ENCODE measurements at places on chromosomes 13 and 19. TPM values are rescaled to one million over a fixed set of nuclear protein-coding genes. Genes with fewer than 3 reads are reported as not detected.

The SCN1B gene
- total RNA-seq, result 5.7 TPM

The RCBTB1 gene
- 20.1 TPM for total RNA-seq

The LYPD5 gene
- total RNA-seq, result not detected

The NLRP4 gene
- total RNA-seq, result not detected

The PRTN3 gene
- not detected for total RNA-seq

The RYR1 gene
- 0.02 TPM for total RNA-seq

The ERICH4 gene
- not detected for total RNA-seq

The CEACAM4 gene
- not detected for total RNA-seq

The CGB1 gene
- total RNA-seq, result 0.92 TPM

The GRIK5 gene
- total RNA-seq, result 0.37 TPM

The ZBTB32 gene
- not detected for total RNA-seq

The ATP4A gene
- not detected for total RNA-seq

The ZNF417 gene
- 24.5 TPM for total RNA-seq

The IL4I1 gene
- not detected for total RNA-seq

The IGSF23 gene
- total RNA-seq, result not detected

The ZNF682 gene
- total RNA-seq, result 4.5 TPM

The ZNF135 gene
- total RNA-seq, result 4.6 TPM

The KLK7 gene
- total RNA-seq, result not detected

The SMIM44 gene
- not detected for total RNA-seq

The ZNF563 gene
- total RNA-seq, result 1.2 TPM

The KLF5 gene
- total RNA-seq, result 7.0 TPM

The ATP8B3 gene
- 6.0 TPM for total RNA-seq

The ZNF473 gene
- 7.0 TPM for total RNA-seq

The ONECUT3 gene
- not detected for total RNA-seq

The SIN3B gene
- total RNA-seq, result 59.2 TPM

The ZNF132 gene
- 1.6 TPM for total RNA-seq

The HSPB6 gene
- 0.75 TPM for total RNA-seq

The BSPH1 gene
- total RNA-seq, result not detected

The FBXO27 gene
- total RNA-seq, result 6.7 TPM

The SCEL gene
- total RNA-seq, result not detected

The ZNF266 gene
- 12.7 TPM for total RNA-seq

The NCLN gene
- 82.5 TPM for total RNA-seq

The LYPD3 gene
- 0.39 TPM for total RNA-seq

The SIGLEC8 gene
- not detected for total RNA-seq

The ZNF470 gene
- 4.2 TPM for total RNA-seq

The ZNF726 gene
- total RNA-seq, result 0.67 TPM

The GSX1 gene
- total RNA-seq, result not detected

The SPINT2 gene
- 26.4 TPM for total RNA-seq

The ZNF835 gene
- total RNA-seq, result not detected

The ZNF728 gene
- not detected for total RNA-seq

The ZNF836 gene
- 18.1 TPM for total RNA-seq

The CABP5 gene
- not detected for total RNA-seq

The GJB2 gene
- total RNA-seq, result not detected

The LILRA1 gene
- not detected for total RNA-seq

The IQCN gene
- 2.4 TPM for total RNA-seq

The ZNF709 gene
- total RNA-seq, result 5.2 TPM

The NFKBIB gene
- 15.8 TPM for total RNA-seq

The FRY gene
- 38.8 TPM for total RNA-seq

The KMT2B gene
- total RNA-seq, result 27.3 TPM

The SLC46A3 gene
- 14.7 TPM for total RNA-seq

The ZNF582 gene
- 4.1 TPM for total RNA-seq

The ZNF136 gene
- 6.9 TPM for total RNA-seq

The CD37 gene
- total RNA-seq, result not detected

The CILP2 gene
- 12.7 TPM for total RNA-seq

The GPR183 gene
- 0.63 TPM for total RNA-seq

The SERPINE3 gene
- not detected for total RNA-seq

The S1PR5 gene
- 3.7 TPM for total RNA-seq
